Hematopoietic multipotent progenitor cell treated with erythropoietin and hydrocortisone succinate and interleukin-3 and kit ligand, for 17 days (in vitro differentiated cells): ENCODE measurements at places on chromosomes 13 and 19.

DNA sequence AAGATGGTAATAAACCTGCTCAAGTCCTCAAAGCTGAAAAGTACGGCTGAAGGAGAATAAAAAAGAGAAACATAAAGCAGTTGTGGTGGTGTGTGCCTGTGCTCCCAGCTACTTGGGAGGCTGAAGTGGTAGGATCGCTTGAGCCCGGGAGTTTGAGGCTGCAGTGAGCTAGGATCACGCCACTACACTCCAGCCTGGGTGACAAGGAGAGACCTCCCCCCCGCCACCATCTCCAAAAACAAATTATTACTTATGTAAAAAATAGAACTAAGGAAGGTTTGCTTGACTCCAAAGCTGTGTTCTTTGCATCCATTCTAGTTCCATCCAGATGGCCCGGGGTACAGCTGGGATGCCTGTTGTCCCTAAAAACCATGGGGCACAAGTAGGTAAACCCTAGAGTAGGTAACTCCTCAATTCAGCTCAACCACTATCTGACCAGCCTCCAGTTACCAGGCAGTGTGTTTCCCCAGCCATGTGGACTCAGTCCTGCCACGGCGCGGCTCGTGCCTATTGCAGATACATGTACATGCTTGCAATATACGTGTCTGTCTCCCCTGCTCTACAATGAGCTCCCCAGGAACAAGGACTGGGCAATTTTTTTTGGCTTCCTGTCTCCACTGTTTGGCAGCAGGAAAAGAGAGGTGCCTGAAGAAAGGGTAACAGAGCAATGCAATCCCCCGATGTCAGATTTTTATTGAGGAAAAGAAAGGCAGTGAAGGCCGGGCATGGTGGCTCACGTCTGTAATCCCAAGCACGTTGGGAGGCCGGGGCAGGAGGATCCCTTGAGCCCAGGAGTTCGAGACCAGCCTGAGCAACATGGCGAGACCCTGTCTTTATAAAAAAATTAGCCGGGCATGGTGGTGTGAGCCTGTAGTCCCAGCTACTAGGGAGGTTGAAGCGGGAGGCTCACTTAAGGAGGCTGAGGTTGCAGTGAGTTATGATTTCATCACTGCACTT lies 101.3 kb downstream of the GNG7 start:
- no peak for DNase-seq

DNA sequence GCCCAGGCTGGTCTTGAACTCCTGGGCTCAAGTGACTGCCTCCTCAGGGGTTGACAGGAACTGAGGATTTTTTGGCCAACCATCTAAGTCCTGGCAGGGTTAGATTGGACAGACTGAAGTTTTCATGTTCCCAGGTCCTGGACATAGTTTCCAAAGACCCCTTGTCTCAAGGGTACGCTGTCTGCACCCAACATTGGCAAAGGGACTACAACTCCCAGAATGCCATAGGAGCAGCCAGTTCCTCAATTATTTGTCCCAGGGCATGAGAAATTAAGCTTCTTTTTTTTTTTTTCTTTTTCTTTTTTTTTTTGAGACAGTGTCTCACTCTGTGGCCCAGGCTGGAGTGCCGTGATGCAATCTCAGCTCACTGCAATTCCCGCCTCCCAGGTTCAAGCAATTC lies 6.9 kb downstream of the GYS1 start:
- no peak for DNase-seq

GRCh38 chr19:52922841-52923777 lies at the start of gene ZNF888:
ZNF888 (minus strand) TSS chr19:52923428; CDS start chr19:52917873, 5,555 bp downstream.
- DNase-seq: peak; percentile 73

DNA sequence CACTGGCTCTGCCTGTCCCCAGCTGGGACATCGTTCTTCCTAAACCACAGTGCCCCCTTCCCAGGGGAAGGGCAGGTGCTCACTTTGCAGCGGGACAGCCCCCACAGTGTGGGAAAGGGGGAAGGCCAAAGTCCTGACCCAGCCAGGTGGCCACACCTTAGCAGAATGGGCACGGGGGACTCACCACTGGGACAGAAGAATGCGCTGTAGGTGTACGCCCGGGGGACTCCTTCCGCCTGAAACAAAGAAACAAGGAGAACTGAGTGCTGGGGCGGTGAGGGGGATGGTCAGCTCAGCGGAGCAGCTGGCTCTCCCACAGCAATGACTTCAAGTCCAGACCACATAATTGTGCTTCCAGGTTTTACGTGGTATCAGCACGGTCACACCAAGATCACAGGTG lies 49.4 kb downstream of the F2RL3 start:
- DNase-seq: no peak

GRCh38 chr19:11141937-11142527 lies 13.6 kb downstream of the SPC24 start:
- no peak for DNase-seq

DNA sequence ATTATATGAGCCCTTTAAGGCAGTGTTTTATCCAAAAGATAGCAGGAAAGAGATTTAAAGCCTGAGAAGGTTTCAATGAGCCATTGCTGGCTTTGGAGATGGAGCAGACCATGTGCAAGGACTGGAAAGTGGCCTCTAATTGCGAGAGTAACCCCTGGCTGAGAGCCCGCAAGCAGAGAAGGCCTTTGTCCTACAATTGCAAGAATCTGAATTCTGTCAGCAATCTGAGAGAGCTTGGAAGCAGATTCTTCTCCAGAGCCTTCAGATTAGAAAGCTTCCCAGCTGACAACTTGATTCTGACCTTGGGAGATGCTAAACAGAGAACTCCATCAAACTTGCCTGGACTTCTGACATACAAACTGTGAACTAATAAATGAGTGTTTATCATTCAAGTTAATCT lies 528.7 kb upstream of the KLF12 start:
- no peak for DNase-seq

- no peak for DNase-seq
Measured at GRCh38 chr13:74174810-74175209, 40.6 kb upstream of the KLF12 start.

DNA sequence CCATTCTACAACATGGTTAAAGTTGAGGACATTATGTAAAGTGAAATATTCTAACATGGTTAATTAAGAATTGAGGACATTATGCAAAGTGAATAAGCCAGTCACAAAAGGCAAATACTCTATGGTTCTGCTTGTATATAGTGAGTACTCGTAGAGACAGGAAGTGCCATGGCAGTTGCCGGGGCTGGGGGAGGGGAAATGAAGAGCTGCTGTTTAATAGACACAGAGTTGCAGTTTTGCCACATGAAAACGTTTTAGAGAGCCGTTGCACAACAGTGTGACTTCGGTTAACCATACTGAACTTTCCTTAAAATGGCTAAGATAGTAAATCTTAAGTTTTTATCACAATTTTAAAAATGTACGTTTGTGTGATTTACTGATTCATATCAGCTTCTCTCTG lies 176.9 kb downstream of the SHISA2 start:
- DNase-seq: no peak

DNA sequence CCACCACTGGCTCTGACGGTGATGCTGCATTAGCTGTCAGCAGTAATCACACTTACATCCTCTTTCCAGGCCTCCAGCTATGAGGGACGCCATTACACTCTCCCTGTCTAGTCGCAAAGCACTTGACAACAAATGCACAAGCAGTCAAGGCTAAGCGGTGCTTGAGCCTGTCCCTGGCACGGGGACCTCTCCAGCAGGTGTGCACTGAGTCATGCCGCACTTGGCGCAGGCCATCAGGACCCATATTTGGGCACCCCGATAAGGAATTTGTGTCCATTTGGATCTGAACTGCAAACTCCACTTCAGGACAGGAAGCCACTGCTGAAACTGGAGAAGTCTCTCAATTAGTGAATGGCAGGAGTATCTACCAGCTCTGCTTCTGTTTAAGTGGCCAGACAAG lies 301.9 kb upstream of the OBI1 start:
- DNase-seq: no peak

- DNase-seq: no peak
Measured at GRCh38 chr19:56842412-56842811, 1.9 kb upstream of the PEG3 start.

- DNase-seq: peak; percentile 68
Measured at GRCh38 chr19:18098891-18099622, 1.5 kb downstream of the MAST3 start.

GRCh38 chr13:40640202-40640601 lies 26.2 kb downstream of the FOXO1 start:
- no peak for DNase-seq

GRCh38 chr19:47768604-47769003 lies 9.9 kb upstream of the SELENOW start:
- no peak for DNase-seq

DNA sequence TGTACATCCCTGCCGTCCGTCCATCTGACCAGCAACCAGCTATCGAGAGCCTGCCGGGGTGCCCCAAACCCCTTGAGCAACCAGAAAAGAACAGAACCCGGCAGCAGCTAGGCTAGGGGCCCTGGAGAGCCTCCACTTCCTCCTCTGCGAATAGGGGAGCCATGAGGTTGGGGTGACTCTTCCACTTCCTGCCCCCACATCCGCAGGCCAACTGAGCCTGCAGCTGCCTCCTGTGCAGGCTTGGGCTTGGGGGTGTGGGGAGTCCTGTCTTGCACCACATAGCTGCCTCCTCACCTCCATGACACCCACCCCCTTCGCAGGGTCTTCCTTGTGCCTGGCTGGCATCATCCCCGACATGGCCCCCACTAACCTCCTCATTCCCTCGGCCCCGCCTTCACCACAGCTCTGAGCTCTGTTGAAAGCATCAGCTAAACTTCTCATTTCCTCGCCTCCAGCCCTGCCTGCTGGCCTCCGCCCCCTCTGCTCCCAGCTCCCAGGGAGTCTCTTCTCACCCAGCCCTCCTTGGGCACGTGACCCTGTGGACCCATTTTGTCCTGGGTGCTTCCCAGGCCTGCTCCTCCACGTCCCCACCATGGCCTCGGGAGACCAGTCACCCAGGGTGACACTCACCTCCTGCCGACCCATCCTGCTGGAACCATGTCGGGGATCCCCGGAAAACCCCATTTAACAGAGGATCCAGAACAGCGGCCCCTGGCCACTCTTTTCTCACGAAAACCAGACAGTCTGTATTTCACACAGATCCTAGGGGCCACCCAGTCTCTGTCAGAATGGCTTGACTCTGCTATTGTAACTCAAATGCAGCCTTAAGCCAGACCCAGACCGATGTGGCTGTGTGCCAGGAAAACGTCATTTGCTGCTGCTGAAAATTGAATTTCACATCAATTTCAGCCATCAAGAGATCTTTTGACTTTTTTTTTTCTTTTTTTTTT lies 50.4 kb downstream of the MYO9B start:
- DNase-seq: no peak

DNA sequence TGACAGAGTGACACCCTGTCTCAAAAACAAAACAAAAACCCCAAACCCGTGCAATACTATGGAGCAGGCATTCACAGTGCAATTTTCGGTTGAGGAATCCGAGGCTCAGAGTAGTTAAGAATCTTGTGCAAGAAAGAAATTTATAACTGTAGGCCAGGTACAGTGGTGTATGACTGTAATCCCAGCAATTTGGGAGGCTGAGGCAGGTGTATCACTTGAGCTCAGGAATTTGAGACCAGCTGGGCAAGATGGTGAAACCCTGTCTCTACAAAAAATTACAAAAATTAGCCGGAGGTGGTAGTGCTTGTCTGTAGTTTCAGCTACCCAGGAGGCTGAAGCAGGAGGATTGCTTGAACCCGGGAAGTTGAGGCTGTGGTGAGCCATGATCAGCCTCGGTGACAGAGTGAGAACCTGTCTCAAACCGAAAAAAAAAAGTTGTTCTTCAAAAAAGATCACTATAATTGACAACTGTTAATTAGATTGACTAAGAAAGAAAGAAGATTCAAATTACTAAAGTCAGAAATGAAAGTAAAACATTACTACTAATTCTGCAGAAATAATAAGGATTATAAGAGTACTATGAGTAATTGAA lies 12.9 kb downstream of the CEACAM1 start:
- DNase-seq: no peak

DNA sequence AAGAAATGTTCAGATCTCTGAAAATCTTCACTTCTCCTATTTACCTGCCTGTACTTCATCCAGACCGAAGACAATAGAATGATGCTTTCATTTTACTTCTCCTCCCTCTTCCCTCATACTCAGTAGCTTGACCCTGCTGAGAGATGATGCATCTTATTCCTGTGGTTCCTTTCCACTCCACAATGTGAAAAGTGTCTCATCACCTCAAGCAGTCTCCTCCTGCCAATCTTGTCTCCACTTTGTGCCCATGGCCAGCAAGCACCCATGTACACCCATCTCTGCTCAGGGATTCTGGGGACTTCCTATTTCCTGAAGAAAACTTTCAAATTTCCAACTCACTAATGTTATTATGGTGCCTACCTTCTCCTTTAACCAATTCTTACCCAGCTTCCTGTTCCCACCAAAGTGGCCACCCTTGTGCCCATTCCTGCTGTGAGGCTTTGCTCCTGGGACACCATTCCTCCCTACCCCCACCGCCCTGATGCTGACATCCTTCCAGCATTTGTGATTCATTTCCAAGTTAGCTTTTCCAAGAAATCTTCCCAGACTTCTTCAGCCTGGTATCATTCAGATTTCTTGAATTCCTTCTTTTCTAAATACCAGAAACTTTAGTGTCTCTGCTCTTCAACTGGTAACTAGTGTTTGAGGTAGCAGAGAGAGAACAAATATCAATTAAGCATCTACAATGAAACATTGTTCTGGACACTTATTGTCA lies 212.5 kb downstream of the POSTN start:
- no peak for DNase-seq

GRCh38 chr13:47678201-47678968 lies 322.7 kb downstream of the SUCLA2 start:
- DNase-seq: no peak

GRCh38 chr19:55641426-55642152 lies 787 bp downstream of the ZNF580 start:
- DNase-seq: no peak

DNA sequence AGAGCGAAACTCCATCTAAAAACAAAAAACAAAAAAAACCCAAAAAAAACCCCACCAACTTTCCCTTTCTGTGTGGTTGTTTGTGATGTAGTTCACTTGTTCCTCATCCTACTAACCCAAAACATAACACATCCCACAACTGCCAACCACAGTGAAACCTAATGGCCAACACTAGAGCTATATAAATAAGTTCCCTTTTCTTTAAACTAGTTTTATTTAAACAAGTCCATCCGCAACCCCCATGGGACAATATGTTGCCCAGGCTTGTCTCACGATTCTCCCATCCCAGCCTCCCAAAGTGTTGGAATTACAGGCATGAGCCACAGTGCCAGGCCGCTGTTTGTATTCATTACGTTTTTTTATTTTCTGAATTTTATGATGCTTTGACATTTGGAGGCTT lies 71.2 kb upstream of the ADGRE5 start:
- no peak for DNase-seq

GRCh38 chr13:30818323-30818960 lies 83.1 kb downstream of the ALOX5AP start:
- DNase-seq: no peak

GRCh38 chr13:23144431-23144830 lies 36.3 kb upstream of the SGCG start:
- DNase-seq: no peak

GRCh38 chr13:113209759-113210421 lies 477 bp downstream of the CUL4A start:
- DNase-seq: peak; percentile 80
